ENCODE measurements at places on chromosomes 1 and 21.
A peak's percentile ranks its signal among the peaks of the same experiment; 100 is the strongest.

- H3K27ac ChIP-seq, result no peak overlapping the region
- H3K27me3 ChIP-seq, result no peaks in the 10 kb centered on the region
- no peak for DNase-seq
- H3K4me1 ChIP-seq, result peaks cover 39% of the 10 kb centered on the region
Observed at GRCh38 chr1:116568662-116569380, 2.0 kb downstream of the CD58 start.

- H3K4me1 ChIP-seq, result peaks cover 16% of the 10 kb centered on the region
- H3K36me3 ChIP-seq, result no peaks in the 10 kb centered on the region
- H3K4me3 ChIP-seq, result no peak overlapping the region
Observed at GRCh38 chr1:229225331-229225782, 45.6 kb upstream of the RAB4A start.

GRCh38 chr1:163013826-163014600 is 55.1 kb upstream of the RGS4 start:
- H3K4me3 ChIP-seq, result no peak overlapping the region
- no peak overlapping the region for H3K27ac ChIP-seq
- no peak for DNase-seq
- H3K27me3 ChIP-seq, result no peaks in the 10 kb centered on the region

GRCh38 chr1:100953960-100954730 is 58.3 kb downstream of the SLC30A7 start:
- H3K36me3 ChIP-seq, result peaks cover 18% of the 10 kb centered on the region
- no peaks in the 10 kb centered on the region for H3K27me3 ChIP-seq
- peaks cover 17% of the 10 kb centered on the region for H3K4me1 ChIP-seq
- no peak overlapping the region for H3K4me3 ChIP-seq
- no peak for DNase-seq

- no peaks in the 10 kb centered on the region for H3K27me3 ChIP-seq
- H3K27ac ChIP-seq, result no peak within 1 kb of the TSS
- H3K4me1 ChIP-seq, result no peaks in the 10 kb centered on the region
Observed at GRCh38 chr1:109687641-109688499, at the start of gene GSTM1. TSS of gene GSTM1 (plus strand) at chr1:109687817. CDS start at chr1:109687874, 57 bp downstream.

DNA sequence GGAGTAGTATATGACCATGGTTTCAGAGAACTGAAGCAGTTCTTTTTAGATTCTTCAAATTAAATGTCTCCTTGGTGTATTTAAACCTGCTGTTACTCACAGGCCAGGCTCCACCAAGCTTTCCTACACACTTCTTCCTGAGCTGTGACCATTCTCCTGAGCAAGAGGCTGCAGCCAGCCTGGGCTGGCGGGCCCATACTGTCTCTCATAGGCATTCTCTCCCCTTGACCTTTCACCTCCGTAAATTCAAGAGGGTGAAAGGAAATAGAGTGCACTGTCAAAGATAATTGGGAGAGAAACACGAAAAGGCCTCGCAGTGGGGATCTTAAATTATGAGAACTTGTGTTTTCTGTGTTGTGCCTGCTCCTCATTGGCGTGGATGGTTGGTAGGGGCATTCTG is 2.3 kb downstream of the ARF1 start:
- H3K4me3 ChIP-seq, result peak overlapping the region; percentile 80
- peaks cover 84% of the 10 kb centered on the region for H3K4me1 ChIP-seq
- H3K27me3 ChIP-seq, result no peaks in the 10 kb centered on the region
- peaks cover 22% of the 10 kb centered on the region for H3K36me3 ChIP-seq
- DNase-seq, result no peak
- H3K27ac ChIP-seq, result no peak overlapping the region

DNA sequence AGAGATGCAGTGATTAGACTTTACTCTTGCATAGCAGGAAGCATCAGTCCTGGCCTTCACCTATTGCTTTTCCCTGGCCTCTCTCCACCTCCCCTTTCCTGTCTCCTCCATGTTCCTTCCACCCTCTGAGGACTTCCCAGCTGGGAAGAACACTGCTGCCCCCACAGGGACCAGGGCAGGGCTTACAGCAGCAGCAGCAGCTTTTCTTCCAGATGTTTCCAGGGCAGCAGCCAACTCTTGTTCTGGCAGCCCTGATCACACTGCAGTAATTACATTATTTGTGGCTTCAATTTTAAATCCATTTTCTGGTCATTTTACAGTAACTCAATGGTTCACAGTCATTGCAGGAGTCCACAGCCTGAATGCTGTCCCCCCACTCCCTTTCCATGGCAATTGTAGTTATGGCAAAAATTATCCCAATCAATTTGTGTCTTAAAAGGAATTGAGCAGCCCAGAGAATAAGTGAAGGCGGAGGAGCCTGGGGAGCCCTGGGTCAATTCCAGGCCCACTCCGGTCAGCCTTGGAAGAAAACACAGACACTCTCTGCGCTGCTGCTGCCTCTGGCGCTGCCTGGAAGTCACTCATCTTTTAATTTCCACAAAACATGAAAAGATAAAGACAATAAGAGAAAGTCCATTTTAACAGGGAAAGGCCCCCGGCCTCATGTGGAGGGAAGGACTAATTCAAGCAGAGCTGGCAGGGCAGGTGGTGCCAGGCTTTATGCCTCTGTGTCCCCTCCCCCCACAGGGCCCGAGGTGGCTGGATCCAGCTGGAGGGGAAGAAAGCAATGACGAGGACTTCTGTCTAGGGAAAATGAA is 148.6 kb downstream of the GRIK3 start:
- no peaks in the 10 kb centered on the region for H3K4me1 ChIP-seq
- no peak overlapping the region for H3K27ac ChIP-seq
- no peak for DNase-seq
- no peak overlapping the region for H3K4me3 ChIP-seq
- peaks cover 8% of the 10 kb centered on the region for H3K27me3 ChIP-seq
